ENCODE measurements at places on chromosomes 16 and 17.

GRCh38 chr17:50944902-50945720, 79.0 kb upstream of the TOB1 start:
- DNase-seq = no peak

DNA sequence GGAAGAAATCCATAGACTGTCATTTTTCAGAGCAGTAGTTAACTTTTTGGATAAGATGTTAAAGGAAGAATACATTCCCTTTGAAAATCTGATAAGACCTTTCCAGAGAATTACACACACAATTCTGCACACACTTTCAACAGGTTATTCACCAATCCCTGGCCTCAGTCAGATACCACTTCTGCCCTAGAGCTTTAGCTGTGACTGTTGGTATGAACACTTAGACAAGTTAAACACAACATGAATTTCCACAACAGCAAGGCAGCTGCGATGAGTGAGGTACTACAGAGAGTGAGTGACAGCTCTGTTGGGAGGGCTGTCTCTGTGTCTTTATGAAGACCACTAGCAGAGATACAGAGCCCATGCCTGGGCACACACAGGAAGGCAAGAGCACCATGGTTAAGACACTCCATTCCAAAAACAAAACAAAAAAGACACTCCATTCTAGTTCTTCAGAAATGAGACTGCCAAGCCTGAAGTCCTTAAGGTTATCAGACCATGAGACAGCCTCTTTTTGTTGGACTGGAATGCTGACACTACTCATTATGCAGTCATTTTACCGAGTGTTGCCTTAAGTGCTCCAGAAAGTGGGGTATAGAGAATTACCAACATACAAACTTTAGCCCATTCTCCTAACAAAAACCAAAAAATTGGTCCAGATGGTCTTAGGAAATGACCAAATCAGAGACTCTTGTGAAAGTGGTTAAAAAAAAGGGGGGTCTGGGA, 42.4 kb downstream of the TOM1L2 start:
- DNase-seq = no peak

GRCh38 chr16:8798535-8799157, 1.0 kb downstream of the PMM2 start:
- no peak for DNase-seq

- DNase-seq = peak; percentile 86
These were observed 18.9 kb downstream of the MPG start for GRCh38 chr16:96935-97381.

- DNase-seq = no peak
These were observed 142.7 kb upstream of the GNAO1 start for GRCh38 chr16:56048425-56049105.

GRCh38 chr17:48625495-48626244, 488 bp downstream of the HOXB9 start:
- DNase-seq = no peak

- DNase-seq = no peak
These were observed 89.4 kb downstream of the ITFG1 start for GRCh38 chr16:47371271-47372014.

GRCh38 chr17:62662855-62663254, 35.4 kb downstream of the MRC2 start:
- DNase-seq = no peak

DNA sequence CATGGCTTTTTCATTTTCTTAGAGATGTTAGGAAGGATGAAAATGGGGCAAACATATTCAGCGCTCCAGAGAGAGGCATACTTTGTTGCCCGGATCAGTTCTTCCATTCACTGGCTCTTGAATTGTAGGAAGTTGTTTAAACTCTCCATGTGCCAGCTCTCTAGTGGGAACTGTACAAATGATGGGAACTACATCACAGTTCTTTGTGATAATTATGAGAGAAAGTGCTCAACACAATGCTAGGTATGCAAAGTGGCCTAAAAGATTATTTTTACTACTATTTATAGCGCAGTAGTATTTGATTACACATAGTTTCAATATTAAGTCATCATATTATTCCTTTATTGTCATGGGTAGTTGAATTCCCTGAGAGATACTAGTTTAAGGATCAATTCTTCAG, 268.5 kb downstream of the RBFOX1 start:
- no peak for DNase-seq

DNA sequence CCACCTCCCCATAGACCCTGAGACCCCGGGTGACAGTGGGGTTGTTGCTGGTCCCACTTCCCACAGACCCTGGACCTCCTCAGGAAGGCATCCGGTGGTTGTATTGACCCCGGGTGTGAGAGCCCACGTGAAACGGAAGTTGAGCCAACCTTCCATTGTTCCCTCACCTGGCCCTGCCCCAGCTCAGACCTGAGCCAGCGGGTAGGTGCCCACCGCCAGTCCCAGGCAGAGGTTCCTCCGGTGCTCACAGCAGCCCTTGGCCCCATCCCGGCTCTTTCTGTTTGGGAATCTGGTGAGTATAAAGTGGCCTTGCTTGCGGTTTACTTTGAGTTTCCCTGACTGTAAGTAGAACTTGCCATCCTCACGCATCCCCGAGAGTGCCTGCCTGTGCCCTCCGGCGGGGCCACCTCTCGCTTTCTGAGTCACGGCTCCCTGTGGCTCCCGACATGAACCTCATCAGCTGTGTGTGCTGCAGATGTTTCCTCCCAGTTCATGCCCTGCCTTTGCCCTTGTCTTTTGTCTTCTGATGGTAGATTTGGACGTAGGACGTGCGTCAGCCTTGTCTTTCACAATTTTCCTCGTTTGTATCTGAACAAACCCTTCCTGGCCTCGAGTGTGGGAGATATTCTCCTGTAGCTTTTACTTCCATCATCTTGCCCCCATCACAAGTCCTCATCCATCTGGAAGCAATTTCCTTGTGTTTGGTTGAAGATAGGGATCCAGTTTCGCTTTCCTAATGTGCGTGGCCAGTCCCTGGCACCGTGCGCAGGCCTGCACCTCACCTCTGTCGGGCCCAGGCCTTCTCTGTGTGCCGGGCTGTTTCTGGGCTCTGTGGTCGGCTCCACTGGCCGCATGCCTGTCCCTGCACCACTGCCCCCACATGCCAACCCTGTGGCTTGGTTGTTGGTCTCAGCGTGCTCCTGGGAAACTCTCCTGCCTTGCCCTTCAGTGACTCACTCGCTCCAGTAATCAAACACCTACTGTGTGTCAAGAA, 76.0 kb downstream of the METRNL start:
- no peak for DNase-seq

DNA sequence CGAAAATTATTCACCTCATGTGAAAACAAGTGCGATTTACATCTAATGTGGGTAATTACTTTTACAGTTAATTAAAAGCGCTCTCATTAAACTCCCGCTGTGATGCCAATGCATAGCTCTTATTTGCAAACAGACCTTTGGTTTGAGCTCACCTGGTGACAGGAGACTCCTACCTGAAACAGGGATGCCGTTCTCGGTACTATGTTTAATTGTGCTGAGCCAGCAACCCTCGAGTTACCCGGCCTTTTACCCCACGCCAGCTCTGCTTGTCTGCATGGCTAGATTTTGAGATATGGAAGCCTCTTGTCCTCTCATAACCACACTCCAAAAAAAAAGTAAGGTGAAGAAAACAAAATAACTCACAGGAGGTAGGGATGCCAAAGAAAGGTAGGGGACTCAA, 690.4 kb upstream of the RBFOX1 start:
- DNase-seq = no peak

GRCh38 chr16:85438981-85439685, 174.0 kb upstream of the GSE1 start:
- DNase-seq = no peak

DNA sequence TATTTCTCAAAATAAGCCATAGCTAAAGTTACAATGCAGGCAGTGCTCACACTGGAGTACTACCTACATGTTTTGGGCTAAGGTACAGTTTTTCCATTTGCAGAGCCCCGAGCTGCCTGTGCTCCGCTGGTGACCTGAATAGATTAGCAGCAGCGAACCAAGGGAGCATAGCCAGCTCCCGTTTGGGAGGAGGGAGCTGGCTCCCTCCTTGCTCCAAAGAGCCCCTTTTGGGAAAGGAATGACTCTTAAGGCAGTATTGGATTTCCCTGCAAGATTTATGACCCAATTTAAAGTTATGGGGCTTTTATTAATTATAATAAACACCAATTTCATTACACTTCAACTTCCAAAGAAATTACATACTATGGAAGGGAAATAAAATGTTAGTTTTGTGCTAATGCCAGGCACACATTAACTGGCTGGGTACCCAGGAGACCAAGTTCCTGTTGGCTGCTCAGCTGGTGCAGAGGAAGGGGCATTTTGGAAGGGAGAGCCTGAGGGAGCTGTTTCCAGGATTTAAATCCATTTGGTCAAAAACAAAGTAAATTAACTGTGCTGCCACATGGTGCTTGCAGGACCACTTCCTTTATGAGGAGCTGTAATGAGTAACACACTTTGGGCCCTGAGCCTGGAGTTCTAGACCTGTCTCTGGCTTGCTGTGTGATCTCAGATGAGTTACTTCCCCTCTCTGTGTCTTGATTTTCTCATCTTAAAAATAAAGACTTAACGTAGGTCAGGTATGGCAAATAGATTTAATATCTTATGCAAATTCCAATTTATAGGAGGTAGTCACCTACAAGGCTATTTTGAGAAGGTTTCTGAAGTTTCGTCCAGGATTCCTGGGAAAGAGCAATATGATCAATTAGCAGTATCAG, 362.1 kb upstream of the CCL2 start:
- DNase-seq = no peak

DNA sequence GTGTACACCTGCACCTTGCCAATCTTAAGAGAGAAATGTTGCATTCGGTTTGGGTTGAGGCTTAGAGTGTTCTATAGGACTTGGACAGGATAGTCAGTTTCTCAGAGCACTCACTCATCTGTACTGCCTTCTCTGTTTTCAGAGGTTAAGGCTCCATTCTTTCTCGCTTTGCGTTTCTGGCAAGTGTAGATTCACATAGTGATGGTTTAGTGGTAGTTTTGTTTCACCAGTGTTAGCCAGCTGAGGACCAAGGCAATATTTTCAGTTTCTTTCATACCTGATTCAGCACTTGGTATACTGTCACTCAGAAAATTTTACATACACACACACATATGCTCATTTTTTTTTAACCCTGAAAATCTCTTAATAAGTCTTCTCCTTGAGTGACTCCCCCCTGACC, 1.3 kb downstream of the ATXN1L start:
- no peak for DNase-seq

GRCh38 chr17:32894245-32894644, 17.3 kb upstream of the MYO1D start:
- no peak for DNase-seq

- DNase-seq = no peak
These were observed 17.9 kb downstream of the KPNA2 start for GRCh38 chr17:68053231-68054013.

GRCh38 chr17:21228111-21228510, 14.2 kb upstream of the TMEM11 start:
- no peak for DNase-seq

GRCh38 chr16:79071424-79071823, 529.1 kb downstream of the MAF start:
- DNase-seq = no peak

All from glutamatergic neuron (in vitro differentiated cells).